GM12892 (cell line): ENCODE measurements at places on chromosomes 12 and 14.

- DNase-seq = no peak
Observed at GRCh38 chr12:20211981-20212421, 156.3 kb upstream of the PDE3A start.

GRCh38 chr12:131223791-131224225 lies 270.1 kb downstream of the ADGRD1 start:
- no peak for DNase-seq

DNA sequence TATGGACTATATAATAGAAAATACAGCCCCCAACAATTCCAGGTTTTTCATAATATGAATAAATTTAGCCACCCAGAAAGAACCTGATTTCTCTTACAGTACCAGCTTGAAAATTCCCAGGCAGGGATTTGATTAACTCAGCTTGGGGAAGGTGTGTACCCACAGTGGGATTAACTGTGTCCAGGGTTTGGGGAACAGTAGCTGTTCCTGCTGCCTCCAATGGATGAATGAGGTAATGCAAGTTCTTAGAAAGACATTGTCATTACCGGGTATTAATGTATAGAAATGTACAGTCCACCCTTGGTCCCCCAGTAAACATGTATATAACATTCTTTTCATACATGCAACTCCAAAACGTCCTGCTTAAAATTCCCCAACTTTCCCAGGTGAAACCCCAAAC lies 115.6 kb downstream of the LRIG3 start:
- DNase-seq = no peak

GRCh38 chr12:89906824-89907223 lies 198.2 kb upstream of the ATP2B1 start:
- DNase-seq = no peak

- DNase-seq = no peak
Observed at GRCh38 chr14:51735851-51736250, 84.1 kb downstream of the FRMD6 start.

- no peak for DNase-seq
Observed at GRCh38 chr14:92625213-92625612, 111.6 kb downstream of the RIN3 start.

DNA sequence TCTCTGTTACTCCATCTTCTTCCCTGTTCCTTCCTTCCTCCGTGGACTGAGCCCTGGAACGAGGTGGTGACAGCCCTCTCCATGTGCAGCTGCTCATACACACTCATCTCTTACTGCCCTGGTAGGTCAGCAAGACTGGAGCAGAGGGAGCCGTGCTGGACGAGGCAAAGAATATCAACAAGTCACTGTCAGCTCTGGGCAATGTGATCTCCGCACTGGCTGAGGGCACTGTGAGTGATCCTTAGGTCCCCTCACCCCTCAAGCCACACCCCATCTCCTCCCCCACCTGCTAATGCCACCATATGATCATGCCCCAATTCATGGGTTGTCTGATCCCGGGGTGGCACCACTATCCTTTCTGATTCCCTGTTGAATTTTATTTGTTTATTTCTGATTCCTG lies 19.0 kb downstream of the KIF5A start:
- DNase-seq = no peak

DNA sequence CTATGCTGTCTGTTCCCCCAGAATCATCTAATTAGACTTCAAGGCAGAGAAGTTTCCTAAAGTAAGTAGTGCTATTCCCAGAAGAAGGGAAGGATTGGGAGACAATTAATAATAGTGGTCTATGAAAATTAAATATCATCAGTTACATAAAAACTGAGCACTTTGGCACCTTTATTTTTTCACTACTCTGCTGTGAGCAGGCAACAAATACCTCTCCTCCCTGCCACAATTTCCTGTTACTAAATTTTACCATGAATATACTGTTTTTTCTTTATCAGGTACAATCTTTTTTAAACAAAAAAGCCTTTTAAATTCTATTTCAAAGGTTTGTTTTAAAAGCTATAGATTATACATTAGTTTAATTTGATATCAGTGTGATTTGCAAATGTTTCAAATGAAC lies 29.4 kb upstream of the KRAS start:
- no peak for DNase-seq

GRCh38 chr14:74608959-74609611 lies 3.0 kb downstream of the LTBP2 start:
- DNase-seq = peak; percentile 52

DNA sequence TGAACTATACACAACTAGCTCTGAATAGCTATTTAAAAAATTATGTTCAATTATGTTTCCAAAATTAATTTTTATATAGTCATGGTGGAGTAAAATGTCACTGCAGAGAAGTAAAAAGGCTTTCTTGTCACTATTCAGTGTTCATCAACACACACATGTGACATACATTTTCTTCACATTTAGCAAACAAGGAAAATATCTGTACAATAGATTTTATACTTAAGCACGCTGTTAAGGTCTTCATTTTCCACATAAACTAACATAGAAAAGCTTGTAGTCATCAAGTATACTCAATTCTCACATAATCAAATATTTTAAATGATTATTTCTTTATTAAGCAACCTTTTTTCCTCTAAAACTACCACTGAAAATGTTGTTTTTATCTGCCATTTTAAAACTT lies 141.2 kb upstream of the DIO2 start:
- DNase-seq = no peak

DNA sequence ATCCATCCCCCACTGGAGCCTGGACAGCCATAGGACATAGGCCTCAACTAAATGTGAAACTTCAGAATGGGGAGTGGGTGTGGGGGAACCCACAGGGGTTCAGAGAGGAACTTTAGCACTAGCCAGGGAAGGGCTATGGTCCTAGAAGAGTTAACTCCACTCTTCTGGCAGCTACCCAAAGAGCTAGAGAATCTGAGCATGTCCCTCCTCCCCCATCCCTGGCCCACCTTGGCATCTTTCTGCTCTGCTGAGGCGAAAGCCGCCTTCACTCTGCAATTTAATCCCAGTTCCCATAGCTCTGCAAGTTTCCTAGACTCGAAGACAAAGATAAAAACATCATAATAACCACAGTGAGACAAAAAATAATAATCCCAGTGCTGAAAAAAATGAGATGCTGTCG lies 214.7 kb upstream of the RTL1 start:
- DNase-seq = no peak

- no peak for DNase-seq
Observed at GRCh38 chr14:101073598-101073965, 170.1 kb upstream of the RTL1 start.

DNA sequence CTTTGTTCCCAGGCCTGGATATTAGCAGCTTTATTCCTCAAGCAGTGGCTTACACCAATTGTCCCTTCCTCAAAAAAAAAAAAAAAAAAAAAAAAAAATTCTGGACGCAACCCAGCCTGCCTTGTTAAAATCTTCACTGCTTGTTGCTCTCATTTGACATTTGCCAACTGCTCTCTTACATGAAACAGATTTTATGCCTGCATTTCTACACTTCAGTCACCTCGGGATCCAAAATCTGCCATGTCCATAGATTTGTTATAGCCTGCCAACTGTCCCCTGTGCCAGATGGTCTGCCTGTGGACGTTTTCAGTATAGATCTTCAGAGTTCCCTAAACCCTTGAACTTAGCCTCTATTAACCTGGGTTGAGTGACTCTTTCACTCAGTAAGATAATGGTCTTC lies 651.5 kb downstream of the FSCB start:
- DNase-seq = no peak

DNA sequence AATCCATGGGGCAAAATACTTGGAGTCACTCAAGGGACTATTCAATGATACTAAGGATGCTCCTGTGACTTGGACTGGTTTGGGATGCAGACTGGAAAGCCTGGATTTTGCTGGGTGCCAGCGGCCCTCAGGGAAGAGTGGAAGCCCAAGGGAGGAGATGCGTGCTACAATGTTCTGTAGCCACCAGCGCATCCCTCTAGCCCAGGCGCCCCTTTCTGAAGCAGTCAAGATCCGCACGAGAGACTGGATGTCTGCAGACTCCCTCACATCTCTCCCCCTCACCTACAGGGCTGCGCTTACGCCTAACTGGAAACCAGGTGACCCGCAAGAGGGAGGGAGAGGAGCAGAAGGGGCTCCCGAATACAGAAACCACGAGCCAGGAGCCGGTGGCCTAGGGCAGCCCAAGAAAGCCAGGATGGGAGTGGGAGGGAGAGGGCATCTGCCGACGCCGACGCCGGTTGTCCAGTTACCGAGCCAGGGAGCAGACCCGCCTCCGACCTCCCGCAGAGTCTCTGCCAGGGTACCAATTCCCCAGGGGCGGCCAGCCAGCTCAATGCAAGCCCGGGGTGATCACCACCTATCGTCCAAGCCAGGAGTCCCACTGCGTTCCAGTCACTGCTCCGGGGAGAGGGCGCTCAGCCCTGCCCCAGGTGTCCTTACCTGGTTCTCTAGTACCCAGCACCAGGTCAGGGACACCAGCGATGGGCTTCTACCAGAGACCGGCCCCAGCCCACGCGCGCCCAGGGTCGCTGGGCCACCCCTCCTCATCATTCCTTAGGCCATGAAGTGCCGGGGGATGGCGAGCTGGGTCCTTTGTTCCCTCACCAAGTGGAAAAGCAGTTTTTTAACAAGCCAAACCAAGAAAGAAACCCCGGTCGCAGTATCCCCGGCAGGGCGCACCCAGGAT lies 1.2 kb downstream of the NTN4 start:
- DNase-seq = no peak
